ENCODE measurements at places on chromosomes 4 and X.

DNA sequence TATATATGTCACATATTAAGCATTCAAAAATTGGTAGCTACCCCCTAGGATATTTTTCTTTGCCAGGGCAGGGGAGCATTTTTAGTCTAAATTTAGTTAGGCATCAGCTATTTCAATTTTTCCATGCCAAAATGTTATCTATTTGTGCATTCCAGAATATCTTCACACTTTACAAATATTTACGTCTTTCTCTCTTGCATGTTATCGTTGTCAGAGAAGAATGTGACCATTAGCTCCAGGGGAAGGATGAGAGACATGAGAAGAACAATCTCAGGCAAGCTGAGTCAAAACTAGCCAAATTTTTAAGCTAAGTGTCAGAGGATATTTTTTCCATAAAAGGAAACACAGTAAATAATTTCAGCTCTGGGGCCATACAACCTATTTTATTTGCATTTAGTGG lies 885.0 kb upstream of the EPHA5 start:
- DNase-seq, result no peak

GRCh38 chrX:8738588-8739189 lies 6.8 kb upstream of the ANOS1 start:
- DNase-seq, result no peak

- no peak for DNase-seq
Observed at GRCh38 chr4:55887594-55887993, 34.1 kb downstream of the EXOC1 start.

GRCh38 chr4:71348586-71348985 lies 9.8 kb downstream of the SLC4A4 start:
- DNase-seq, result no peak

DNA sequence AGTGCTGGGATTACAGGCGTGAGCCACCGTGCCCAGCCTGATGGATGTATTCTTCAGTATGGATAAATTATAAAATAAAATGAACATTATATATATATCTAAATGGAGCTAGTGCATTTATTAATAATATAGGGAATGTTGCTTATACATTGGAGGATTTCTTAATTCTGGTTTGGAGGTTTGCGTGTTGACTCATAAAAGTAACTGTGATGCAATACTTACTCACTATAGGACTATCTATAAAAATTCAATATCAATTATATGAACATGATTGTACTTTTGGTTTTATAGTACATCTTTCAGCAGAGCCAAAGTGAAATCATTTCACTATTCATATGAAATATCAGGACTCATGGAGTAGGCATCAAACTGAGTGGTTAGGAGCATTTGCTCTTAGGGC lies 3.2 kb upstream of the AREG start:
- no peak for DNase-seq

DNA sequence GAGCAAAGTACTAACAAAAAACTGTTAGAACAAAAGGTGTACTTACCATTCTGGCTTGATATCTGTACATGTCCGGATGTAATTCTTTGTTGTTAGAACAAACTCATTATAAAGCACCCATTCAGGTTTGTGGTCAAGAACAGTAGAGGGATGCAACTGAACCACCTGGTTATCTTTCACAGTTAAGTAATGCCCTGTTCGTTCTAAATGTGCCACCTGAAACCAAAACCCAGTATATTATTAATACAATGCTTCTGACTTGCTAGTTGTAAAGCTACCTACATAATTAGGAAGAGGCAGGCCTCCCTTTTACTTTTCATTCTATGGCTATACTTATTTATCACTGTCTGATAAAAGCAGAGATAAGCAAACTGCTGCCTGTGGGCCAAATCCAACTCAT lies 54.8 kb downstream of the DHX15 start:
- no peak for DNase-seq

DNA sequence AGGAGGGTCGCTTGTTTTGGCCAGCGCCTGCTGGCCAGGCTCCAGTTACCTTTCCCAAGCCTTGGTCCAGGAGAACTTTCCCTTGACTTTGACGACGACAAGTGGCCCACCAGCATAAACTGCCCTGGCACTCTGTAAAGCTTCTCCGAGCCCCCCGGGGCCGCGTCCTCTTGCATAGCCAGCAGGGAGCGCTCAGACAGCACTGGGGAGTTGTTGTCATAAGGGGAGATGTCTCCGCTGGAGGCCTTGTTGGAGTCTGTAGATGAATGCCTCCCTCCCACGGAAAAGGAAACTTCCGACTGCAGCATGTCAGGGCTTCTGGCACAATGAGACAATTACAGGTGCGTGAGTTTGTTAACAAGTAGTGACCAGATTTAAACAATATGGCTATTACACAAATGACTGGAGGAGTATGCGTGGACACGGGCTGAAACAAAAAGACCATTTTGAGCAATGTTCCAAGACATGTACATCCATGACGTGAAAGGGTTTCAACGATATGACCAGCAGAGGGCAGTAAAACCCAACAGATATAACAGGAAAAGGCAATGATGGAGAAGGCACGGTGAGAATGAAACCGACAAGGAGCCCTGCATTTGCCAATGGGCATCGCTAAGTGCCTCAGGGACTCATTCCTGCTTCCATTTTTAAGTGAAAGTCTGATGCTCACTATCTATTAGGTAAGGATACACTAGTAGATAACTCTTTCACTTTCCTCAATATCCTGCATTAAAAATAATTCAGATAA lies 33.0 kb downstream of the HCCS start:
- no peak for DNase-seq

DNA sequence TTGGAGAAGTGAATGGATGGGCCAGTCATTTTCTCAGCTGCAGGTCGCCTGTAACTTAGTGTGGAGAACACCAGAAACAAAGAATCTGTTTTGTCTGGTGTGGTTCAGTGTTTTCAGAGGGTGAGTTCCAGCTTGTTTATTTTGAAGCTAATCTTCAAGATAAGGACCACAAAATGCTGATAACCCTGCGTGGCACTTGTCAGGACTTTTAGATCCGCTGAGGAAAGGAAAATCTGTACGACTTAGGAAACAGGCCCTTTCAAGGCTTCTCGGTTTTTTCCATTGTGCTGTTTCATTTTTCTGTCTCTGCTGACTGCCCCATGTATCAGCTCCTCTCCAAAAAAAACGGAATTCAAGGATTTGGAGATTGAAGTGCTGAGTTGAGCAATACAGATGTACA lies 8.7 kb upstream of the ANAPC4 start:
- no peak for DNase-seq

DNA sequence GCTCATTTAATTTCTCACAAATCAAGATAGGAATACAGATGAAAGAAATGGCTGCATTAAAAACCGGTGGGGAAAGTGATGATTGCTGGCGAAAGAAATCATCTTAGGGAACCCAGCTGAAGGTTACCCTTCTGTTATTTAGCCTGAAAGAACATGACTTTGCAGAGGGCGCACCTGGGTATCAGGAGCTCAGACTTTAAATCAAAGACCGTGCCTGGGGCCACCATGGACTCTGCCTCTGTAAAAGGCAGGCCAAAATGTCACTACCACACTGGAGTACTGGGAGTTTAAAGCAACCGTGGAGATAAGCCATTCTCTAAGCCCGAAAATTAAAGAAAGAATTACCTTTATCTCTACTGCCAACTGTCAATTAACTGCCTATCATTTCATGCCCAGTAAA lies 24.3 kb downstream of the GPC3 start:
- DNase-seq, result no peak

GRCh38 chr4:84417997-84418709 lies 80.9 kb downstream of the NKX6-1 start:
- no peak for DNase-seq

DNA sequence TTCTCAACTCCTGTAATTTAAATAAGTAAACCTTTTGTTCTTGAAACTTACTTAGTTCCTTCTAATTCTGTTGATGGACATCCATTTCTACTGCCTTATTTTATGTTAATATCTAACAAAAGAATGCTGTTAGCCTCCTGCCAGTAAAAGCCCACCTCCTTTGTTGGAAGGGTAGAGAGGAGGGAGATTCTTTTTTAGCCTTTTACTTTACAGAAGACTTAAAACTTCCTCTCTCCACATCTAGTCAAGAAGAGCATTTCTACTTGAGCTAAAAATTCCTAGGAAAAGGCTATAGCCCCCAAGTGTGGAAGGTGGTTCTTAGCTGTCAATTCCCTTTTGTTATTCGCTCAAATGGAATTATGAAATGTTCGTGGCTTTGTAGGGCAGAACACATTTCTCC lies 118.7 kb downstream of the ZIC3 start:
- DNase-seq, result no peak

- no peak for DNase-seq
Observed at GRCh38 chr4:67512501-67512900, 32.8 kb downstream of the CENPC start.

GRCh38 chr4:68342134-68342533 lies 7.8 kb downstream of the YTHDC1 start:
- no peak for DNase-seq

GRCh38 chr4:182758273-182758672 lies 158.9 kb downstream of the DCTD start:
- no peak for DNase-seq

- DNase-seq, result no peak
Observed at GRCh38 chrX:79182616-79183015, 38.1 kb downstream of the GPR174 start.

GRCh38 chr4:48197643-48198237 lies 63.7 kb upstream of the TXK start:
- no peak for DNase-seq

DNA sequence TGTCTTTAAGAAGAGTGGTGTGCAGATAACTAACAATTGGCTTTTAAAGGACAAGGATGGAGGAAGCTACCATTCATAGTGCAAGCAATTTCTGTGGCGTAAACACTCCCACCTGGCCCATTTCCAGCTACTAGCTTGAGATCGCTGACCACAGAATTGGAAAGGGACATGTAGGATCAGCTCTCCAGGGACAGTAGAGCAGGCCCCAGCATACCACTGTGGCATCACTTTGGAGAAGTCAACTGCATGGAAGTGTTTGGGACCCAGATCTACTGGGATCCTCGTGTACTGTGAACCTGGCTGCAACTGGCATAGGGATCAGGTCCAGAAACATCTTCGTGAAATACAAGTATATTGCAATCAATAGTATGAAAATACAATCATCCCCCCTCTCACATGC lies 515.0 kb downstream of the INPP4B start:
- DNase-seq, result no peak

- no peak for DNase-seq
Observed at GRCh38 chr4:89829470-89830138, 7.4 kb downstream of the SNCA start.

GRCh38 chrX:103616676-103617186 lies 9.0 kb downstream of the TCEAL3 start:
- no peak for DNase-seq

GRCh38 chrX:53122013-53122412 lies 28.1 kb downstream of the KANTR start:
- no peak for DNase-seq

GRCh38 chrX:47608130-47608810 lies 11.4 kb downstream of the SYN1 start:
- DNase-seq, result no peak

DNA sequence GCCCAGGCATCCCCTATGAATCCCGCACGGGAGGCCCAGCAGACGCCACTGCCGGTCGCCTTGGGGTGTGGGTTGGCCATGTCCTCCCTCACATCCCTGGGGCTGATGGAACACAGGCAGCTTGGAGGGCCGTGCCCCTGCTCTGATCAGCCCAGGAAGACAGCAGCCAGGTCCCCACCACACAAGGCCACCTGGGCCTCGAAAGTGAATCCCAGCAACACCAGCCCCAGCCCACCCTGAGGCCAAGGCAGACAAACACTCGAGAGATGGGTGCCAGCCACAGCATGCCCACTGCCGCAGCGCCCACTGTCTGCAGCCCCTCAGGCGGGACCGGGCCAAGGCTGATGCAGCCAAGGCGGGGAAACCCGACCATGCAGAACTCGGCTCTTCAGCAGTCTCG lies 85.5 kb downstream of the HMX1 start:
- no peak for DNase-seq

GRCh38 chr4:152676052-152676854 lies 3.5 kb downstream of the TMEM154 start:
- DNase-seq, result no peak

- DNase-seq, result no peak
Observed at GRCh38 chrX:39854772-39855747, 242.7 kb downstream of the BCOR start.

DNA sequence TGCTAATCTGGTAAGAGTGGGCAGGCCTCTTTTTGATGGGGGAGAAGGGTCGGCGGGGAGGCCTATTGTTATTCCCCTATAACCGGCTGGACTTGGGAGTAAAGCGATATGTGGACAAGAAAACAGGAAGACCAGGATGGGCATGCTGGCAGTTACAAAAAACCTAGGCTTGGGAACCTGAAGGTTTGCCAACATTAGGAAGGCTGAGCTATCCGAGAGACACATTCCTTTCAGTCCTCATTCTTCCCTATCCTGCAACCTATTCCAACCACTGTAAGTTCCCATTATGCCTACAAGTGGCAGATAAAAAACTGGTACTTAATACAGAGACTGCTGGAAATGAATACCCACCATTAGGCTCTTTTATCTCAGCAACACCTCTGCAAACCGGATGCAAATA lies 32.4 kb upstream of the CT47C1 start:
- no peak for DNase-seq

DNA sequence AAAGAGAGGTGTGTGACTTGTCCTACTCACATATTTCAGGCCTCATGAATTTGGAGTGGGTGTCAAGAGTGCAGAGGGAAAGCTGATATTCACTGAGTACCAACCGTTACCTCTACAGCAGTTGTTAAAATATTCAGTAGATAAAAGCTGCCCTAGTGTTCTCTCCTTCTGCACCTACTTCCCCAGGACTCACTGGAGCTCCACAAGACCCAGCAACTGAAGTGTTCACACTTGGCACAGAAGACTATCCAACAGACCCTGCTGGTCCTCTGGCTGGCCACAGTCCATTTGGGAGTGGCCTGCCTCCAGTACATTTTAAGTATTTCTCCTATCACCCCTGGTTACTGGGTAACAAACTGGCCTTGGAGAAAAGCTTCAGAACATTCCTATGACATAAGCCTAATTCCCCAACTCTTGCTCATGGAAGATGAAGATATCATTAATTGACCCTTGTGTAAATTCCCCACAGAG lies 70.8 kb downstream of the PPARGC1A start:
- no peak for DNase-seq

DNA sequence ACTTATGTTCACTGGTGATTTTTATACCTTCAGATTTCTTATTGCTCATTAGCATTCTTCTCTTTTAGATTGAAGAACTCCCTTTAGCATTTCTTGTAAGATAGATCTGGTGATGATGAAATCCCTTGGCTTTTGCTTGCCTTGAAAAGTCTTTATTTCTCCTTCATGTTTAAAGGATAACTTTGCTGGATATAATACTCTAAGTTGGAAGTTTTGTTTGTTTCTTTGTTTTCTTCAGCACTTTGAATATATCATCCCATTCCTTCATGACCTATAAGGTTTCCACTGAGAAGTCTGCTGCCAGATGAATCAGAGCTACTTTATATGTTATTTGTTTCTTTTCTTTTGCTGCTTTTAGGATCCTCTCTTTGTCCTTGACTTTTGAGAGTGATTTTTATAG lies 18.5 kb downstream of the CC2D2A start:
- no peak for DNase-seq
